ENCODE measurements at places on chromosomes 1 and 21.

DNA sequence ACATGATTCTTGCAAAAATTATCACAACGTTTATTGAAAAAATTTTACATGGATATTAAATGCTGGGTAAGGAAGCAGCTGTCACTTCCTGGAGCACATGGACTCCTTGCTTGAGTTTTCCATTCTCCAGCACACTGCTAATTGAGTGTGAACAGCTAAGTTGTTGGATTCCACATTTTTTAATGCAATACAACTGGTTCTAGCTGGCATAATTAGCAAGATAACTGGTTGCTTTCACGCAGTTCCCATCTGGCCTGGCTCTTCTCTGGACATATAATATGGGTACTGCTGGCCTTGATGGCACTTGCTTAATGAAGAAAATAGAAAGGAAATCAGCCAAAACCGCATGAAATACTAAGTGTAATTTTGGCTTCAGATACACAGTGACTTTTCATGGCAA is 26.6 kb downstream of the RGS21 start:
- no peak for DNase-seq

DNA sequence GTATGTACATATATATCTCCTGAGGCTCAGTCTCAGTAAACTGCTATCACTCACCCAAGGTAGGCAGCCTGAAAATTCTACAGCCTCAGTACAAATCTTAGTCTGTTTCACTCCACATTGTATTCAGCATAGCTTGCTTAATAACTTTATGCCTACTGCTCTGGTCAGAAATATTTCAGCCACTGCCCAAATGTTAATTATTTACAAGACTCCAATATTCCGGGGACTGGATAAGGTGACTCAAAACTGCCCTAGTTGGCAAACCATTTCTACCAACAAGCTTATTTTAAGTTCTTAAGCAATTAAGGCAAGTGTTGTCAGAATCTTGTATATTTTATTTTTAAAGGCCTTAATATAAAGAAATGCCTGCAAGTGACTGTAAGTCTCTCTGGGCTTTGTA is 114.8 kb downstream of the LRRIQ3 start:
- DNase-seq: no peak

GRCh38 chr1:183877053-183877720 is 72.3 kb downstream of the RGL1 start:
- DNase-seq: no peak

- no peak for DNase-seq
Observed at GRCh38 chr1:21262293-21263051, 27.8 kb downstream of the ECE1 start.

GRCh38 chr21:23026878-23027277 is 2028.7 kb downstream of the NCAM2 start:
- no peak for DNase-seq

GRCh38 chr1:161921990-161922389 is 101.7 kb downstream of the OLFML2B start:
- no peak for DNase-seq
